ENCODE measurements at places on chromosomes 3 and 15.
A peak's percentile ranks its signal among the peaks of the same experiment; 100 is the strongest.

DNA sequence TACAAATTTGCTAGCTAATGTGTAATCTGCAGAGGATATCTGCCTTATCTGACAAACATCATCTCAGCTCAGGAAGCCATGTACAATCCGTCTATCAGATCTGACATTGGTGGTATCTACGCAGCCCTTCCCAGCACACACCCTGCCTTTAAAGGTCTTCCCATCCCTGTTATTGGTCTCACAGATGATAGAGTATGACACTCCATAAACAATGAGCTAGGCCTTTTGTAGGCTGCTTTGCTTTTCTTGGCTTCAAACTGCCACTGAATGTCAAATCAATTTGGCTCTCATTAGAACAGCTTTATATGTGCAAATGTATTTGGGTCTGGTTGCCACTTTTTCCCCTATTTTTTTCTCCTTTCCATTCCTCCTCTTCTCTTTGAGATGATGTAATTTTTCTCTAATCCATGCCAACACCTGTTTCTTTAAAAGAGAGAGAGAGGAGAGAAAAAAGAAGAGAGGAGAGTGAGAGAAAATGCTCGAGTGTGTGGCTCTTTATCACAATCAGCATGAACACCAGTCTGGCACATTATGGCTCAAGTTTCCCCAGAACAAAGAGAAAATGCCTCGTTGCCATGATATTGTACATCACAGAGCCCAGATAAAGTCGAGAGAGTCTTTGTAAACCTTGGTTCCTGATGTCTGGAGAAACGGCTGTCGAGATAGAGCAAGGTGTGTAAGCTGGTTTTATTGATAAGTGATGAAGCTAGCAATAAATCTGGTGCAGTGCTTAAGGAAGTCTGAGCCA, 80.8 kb upstream of the DPH6 start:
- DNase-seq: peak; percentile 21

GRCh38 chr3:138560501-138560900, 33.6 kb downstream of the CEP70 start:
- no peak for DNase-seq

DNA sequence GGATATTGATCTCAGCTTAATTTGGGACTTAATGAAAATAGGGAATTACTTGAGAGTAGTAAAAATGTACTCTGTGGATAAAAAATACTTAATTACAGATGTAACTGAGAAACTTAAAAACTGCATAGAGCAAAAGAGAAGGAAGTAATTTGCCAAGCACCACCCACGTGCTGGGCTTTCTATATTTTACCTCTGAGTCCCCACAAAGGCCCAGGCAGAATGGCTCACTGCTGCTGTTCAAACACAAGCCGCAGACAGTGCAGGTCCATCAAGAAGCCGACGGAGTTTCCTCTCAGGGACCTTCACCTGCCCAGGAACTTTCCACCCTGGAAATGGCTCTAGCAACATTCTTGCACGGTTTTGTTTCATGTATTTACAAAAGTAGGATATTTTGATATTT, 77.2 kb upstream of the TRPM1 start:
- DNase-seq: no peak

DNA sequence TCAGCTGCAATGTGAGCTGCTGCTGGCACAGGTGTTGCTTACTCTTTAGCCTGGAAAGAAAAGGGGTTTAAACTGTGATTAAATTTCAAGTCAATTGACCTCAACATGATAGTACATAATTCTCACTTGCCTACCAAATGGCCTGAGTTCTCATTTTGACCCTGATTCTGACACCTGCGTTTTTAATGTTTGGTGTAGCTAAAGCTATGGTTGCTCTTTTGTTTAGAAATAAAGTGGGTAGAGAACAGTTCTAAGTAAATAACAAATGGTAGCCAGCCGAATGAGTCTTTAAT, 100.8 kb upstream of the SOX2 start:
- no peak for DNase-seq

DNA sequence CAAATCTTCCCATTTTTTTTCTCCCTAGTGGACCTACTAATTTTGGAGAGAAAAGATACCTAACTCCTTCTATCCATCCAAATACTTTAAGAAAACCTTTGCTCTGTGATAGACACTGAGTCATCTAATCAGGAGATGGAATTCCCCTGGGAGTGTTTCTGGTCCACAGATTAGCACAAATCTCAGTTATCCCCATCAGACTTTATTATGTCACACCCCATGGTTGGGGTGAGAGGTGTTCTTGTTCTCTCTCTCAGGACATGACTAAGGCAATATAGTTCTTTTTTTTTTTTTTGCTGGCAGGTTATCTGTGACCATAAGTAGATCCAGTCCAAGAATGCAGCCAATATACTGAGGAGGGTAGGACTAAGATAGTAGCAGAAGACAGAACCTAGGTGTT, 15.8 kb downstream of the SLC9A9 start:
- no peak for DNase-seq

GRCh38 chr3:195059006-195059350, 212.0 kb downstream of the XXYLT1 start:
- DNase-seq: peak; percentile 39

DNA sequence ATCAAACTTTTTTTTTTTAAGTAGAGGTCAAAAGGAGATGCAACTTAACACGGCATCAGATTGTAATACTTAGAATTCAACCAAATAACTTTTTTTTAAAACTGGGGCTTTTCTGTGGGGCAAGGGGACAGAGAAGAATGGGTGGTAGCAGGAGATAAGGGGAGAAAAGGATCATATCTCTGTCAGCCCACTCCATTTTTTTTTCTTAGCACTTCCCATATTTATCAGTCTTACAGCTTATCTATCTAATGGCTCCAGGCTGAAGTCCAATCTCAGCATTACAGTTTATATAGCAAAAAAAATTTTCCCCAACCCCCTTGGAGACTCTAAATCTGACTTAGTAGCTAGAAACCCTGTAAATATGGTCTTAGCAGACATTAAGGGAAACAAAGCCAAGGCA, 69.3 kb downstream of the PIK3R4 start:
- DNase-seq: peak; percentile 46

GRCh38 chr3:16174389-16174788, at the start of gene GALNT15:
TSS of gene GALNT15 (plus strand) at chr3:16174680. CDS start at chr3:16175152, 472 bp downstream.
- DNase-seq: peak; percentile 82

DNA sequence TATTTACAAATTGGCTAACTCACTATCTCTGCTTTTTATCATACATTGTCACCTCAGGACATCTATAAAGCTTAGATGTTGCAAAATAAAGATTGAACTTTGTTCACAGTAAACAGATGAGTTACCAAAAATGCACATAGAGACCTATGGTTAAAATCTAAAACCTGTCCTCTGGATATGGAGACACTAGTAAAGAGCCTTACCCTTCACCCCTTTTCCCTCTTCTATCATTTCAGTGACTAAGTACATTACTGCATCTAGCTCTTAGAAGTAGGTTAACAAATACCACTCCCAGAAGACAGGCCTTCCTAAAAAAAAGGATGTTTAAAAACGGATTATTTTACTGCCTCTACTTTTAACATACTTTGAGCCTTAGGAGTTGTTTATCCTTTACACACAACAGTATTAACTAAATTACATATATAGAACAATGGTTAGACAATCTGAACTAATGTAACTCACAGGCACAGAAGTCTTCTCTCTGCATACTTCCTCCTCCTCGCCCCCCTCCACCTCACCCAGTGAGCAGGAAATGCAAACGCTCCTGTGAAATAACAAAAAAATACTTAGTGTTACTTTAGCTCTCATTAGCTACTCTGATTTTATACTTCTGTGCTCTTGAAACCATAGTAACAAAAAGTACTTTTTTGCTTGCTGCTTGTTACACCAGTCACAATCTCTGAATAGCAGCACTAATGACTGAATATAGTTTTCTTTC, 23.3 kb downstream of the IREB2 start:
- no peak for DNase-seq

DNA sequence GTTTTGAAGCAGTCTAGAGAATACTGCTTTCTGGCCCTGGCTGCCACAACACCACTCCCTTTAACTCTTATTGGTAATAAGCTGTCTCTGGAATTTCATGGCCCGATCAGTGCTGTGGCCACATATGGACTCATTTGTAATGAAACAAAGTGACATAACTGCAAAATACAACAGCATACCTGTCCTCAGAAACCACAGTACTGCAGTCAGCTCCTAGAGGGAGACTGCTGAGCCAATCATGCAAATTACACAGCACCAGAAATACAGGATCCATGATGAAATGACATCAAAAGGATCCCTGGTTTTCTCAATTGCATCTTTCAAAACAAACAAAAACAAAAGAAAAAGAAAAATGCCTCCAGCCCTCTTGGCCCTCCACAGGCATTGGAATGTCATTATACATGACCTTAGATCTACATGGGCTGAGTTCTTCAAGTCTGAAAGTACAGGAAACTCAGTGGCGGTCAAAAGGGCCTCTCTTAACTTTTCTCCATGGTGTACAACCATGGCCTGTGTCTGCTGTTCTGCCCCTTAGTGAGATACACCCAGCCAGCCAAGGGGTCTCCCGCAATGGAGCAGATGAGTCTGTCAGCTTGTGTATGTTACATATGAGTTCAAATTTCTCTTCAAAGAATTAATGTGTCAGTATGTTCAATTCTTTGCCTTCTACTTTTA, 24.9 kb upstream of the KBTBD12 start:
- no peak for DNase-seq

DNA sequence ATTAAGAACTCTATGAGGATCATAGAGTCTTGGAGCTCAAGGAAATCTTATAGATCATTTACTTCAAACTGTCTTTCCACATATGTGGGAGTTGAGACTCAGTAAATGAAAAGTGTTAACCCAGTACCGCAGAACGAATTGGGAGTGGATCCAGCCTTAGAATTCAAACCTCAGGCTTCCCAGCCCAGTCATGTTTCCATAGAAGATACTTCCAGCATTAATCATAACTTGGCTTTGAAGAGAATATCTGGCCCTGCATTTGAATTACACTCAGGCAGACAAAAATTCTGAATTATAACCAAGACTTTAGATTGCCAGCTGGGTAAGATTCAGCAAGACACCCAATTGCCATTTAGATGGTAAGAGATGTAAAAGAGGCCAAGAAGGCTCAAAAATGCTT, 972.0 kb downstream of the TUSC7 start:
- DNase-seq: peak; percentile 62

- DNase-seq: no peak
These were observed 989.5 kb downstream of the TUSC7 start for GRCh38 chr3:117699058-117699457.

Measured in muscle of back (tissue), 13 donors.